Hematopoietic multipotent progenitor cell treated with erythropoietin and hydrocortisone succinate and interleukin-3 and kit ligand, for 6 days (in vitro differentiated cells): ENCODE measurements at places on chromosomes 16 and 17.
A peak's percentile ranks its signal among the peaks of the same experiment; 100 is the strongest.

- no peak for DNase-seq
Observed at GRCh38 chr17:39951924-39952679, 10.7 kb upstream of the GSDMA start.

DNA sequence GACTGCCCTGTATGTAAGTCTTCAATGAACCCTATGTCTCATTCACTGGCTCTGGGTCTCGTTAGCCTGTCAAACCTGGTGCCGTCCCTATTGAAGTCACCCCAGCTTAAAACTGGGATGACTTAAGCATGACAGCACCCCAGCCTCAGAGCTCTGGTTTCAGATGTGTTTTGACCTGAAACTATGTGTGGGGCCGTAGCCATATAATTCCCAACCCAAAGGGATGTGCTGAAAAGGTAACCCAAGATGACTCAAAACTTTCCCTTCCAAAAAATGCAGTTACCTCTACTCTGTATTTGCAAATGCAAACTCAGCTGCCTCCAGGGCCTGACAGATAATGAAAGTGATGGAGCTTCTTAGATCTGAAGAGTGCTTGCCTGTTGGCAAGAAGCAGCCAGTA is 478.3 kb upstream of the ERCC4 start:
- DNase-seq = no peak

- DNase-seq = no peak
Observed at GRCh38 chr17:81987161-81987770, 9.8 kb downstream of the ASPSCR1 start.

DNA sequence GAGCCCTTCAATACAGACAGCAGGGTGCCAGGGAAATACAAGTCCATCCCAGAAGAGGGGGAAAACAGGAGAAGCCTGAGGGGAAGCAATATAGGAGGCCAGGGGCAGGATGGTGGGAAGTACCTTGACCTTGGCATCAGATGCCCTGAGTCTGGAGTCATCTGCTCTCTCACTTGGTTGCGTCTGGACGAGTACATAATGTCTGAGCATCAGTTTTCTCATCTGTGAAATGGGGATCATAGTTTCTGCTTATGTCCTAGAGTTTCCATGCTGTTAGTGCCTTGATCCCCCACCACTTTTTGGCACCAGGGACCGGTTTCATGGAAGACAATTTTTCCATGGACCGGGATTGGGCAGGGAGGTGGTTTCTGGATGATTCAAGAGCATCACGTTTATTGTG is 2.3 kb downstream of the STAT5A start:
- DNase-seq = no peak

GRCh38 chr16:79114759-79115158 is 485.8 kb downstream of the MAF start:
- DNase-seq = no peak

- DNase-seq = no peak
Observed at GRCh38 chr17:30571921-30572320, 94.7 kb downstream of the GOSR1 start.

GRCh38 chr17:1562176-1562643 is 382 bp downstream of the PITPNA start:
- DNase-seq = peak; percentile 43

GRCh38 chr16:87586201-87586782 is 16.0 kb upstream of the JPH3 start:
- DNase-seq = no peak
